ENCODE measurements at places on chromosomes 13 and 19. TPM values are rescaled to one million over a fixed set of nuclear protein-coding genes. Genes with fewer than 3 reads are reported as not detected.

DNA sequence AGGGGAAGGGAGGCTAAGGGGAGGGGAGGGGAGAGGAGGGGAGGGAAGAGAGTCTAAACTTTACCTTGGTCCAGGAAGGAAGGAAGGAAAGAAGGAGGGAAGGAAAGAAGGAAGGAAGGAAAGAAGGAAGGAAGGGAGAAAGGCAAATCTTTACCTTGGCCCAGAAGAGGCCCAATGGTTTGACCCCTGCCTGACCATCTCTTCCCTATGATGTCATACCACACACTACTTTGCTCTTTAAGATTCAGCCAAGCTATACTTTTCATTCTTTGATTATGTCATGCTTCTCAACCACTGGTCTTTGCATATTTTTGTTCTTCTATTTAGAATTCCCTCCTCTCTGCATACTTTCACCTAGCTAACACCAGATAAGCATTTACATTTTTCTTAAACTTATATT lies 1077.5 kb downstream of the PCDH9 start:
- no peak for DNase-seq

The CLC gene
- not detected for total RNA-seq

DNA sequence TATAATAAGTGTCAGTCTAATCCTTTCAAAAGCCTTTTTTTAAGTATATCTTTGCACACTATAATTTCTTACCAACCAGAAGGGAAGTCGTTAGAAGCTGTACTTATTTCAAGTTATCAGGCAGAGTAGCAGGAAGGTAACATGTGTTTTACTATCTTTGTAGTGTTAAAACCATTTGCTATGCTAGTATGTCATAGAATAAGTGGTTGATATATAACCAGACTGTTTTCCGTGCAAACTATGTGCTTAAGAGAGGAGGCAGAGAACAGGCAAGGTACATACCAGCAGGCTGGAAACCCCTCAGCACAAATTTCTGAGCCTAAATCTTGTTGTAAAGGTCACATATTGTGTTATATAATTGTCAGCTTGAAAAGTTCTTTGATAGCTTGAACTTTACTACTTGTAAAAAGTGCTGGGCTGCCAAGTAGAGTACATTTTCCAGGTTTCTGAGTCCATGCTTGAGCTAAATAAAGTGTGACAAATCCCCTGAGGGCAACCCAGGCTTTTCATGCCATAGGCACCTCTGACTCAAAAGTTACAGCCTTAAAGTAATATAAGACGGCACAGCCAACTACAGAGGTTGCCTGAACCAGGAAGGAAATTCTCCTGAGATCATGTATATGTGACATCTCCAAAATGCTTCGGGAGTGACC lies 1297.4 kb downstream of the PCDH9 start:
- no peak for DNase-seq

The CPT1C gene
- 3.4 TPM for total RNA-seq

GRCh38 chr13:41182231-41182630 lies 12.1 kb downstream of the KBTBD7 start:
- no peak for DNase-seq

Data from kidney epithelial cell (primary cell).